ENCODE measurements at places on chromosomes 7 and 10. TPM values are rescaled to one million over a fixed set of nuclear protein-coding genes. Genes with fewer than 3 reads are reported as not detected.

The TAF3 gene
- total RNA-seq: 3.8 TPM

The PWWP2B gene
- 10.5 TPM for total RNA-seq

The ANKRD61 gene
- 0.11 TPM for total RNA-seq

DNA sequence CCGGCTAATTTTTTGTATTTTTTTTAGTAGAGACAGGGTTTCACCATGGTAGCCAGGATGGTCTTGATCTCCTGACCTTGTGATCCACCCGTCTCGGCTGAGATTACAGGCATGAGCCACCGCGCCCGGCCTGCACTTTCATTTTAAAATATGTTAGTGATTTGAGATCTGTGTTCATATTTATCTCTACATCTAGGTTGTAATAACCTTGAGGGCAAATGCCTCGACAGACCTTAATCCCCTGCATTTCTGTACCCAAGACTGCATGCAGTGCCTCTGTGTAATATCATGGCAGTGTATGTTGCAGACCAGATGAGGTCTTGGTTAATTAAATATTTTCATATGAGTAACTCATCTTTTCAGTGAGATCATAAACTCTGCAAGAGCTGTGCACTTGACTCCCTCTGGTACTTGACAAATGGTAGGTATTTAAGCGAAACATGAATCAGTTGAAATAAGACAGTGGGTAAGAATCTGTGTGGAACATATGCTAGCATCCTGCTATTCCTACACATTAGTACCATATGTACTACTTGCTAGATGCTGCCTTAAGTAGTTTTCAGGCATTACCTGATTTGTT is 673.9 kb upstream of the ANKRD30A start:
- H3K36me3 ChIP-seq: no peaks in the 10 kb centered on the region
- no peaks in the 10 kb centered on the region for H3K4me1 ChIP-seq
- H3K27me3 ChIP-seq: peaks cover 2% of the 10 kb centered on the region
- no peak overlapping the region for H3K27ac ChIP-seq
- H3K4me3 ChIP-seq: no peak overlapping the region
- DNase-seq: no peak

DNA sequence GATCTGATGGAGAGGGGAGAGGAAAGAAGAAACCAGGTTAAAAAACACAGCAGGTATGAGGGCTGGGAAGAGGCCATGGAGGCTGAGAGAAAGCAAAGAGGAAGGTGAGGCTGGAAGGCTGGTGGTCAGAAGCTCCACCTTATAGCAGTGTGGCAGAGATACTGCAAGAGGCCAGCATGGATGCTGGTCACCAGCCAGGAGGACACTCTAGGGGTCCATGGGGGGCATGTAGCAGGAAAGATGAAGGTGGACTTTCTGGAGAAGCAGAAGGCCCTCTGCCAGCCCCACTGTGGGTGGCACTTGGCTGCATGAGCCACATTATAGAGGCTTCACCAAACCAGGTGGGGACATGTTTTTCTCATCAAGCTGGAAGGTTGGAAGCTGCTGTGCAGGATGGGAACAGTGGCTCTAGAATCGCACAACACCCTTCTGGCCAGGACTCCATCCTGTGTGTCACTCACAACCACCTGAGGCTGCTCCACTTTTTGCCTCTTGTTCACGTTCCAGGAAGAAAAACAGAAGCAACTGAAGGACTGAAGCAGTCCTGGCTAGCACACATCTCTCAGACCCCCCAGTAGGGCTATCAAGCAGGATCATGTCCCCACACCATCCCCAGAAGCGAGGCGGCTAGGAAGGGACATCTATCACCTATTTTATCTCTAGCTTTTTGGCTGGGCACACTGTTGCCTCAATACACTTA is 587.5 kb upstream of the MGMT start:
- H3K36me3 ChIP-seq: no peaks in the 10 kb centered on the region
- H3K27ac ChIP-seq: no peak overlapping the region
- no peaks in the 10 kb centered on the region for H3K27me3 ChIP-seq
- H3K4me1 ChIP-seq: peaks cover 4% of the 10 kb centered on the region
- no peak overlapping the region for H3K4me3 ChIP-seq

The MRLN gene
- 1.6 TPM for total RNA-seq

The AKR1C1 gene
- total RNA-seq: 53.3 TPM

DNA sequence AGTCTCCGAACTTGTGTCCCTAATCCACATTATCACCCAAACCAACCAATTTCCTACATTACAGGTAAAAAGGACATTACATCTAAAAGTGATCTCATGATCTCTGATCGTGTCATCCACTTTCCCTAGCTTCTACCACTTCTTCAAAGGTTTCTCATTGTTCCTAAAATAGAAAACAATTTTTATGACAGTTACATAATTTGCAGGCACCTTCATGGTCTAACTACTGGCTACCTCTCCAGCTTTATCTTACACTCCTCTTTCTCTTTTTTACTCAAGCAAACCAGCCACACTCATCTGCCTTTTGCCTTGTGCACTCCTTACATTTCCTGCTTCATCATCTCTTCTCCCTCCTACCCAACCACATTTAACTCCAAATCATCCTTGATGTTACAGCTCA is 886.7 kb upstream of the SORCS1 start:
- no peak for DNase-seq
- no peaks in the 10 kb centered on the region for H3K27me3 ChIP-seq

- peaks cover 7% of the 10 kb centered on the region for H3K4me1 ChIP-seq
- H3K27me3 ChIP-seq: no peaks in the 10 kb centered on the region
- H3K27ac ChIP-seq: no peak overlapping the region
- no peak for DNase-seq
These were observed 17.6 kb downstream of the BCCIP start for GRCh38 chr10:125840955-125841354.

DNA sequence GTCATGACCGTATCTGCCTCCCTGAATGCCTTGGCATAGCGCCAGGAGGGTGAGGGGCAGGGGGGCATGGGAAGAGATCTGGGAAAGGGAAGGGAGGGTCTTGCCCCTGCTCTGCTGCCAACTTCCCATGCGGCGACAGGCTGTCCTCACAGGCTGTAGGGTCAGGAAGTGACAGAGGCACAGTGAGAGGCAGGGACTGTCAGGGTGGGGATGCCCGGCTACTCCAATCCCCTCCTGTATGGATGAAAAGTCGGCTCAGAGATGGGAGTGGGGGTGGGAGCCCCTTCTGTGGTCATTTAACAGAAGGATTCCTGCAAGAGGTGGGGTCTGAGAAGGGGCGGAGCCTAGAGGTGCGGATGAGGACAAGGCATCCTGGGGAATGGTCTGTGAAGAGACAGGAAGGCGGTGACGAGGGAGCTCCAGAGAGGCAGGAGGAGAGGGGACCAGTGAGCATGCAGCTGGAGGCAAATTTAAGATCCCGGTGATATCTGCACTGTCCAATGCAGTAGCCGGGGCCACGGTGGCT is 20.8 kb upstream of the UNC5B start:
- no peak overlapping the region for H3K27ac ChIP-seq
- H3K4me1 ChIP-seq: peaks cover 12% of the 10 kb centered on the region
- H3K4me3 ChIP-seq: no peak overlapping the region
- no peaks in the 10 kb centered on the region for H3K27me3 ChIP-seq
- no peak for DNase-seq

- H3K4me3 ChIP-seq: no peak overlapping the region
- no peaks in the 10 kb centered on the region for H3K4me1 ChIP-seq
- no peaks in the 10 kb centered on the region for H3K36me3 ChIP-seq
- no peaks in the 10 kb centered on the region for H3K27me3 ChIP-seq
- H3K27ac ChIP-seq: no peak overlapping the region
- no peak for DNase-seq
These were observed 547.5 kb upstream of the LRRTM3 start for GRCh38 chr10:66378117-66378876.

GRCh38 chr10:57638411-57638810 is 629.3 kb downstream of the IPMK start:
- no peak overlapping the region for H3K4me3 ChIP-seq
- no peaks in the 10 kb centered on the region for H3K27me3 ChIP-seq
- H3K36me3 ChIP-seq: no peaks in the 10 kb centered on the region
- no peak for DNase-seq

GRCh38 chr10:118145256-118145655 is 98.5 kb upstream of the RAB11FIP2 start:
- H3K4me1 ChIP-seq: no peaks in the 10 kb centered on the region
- H3K27me3 ChIP-seq: no peaks in the 10 kb centered on the region
- DNase-seq: no peak
- H3K36me3 ChIP-seq: no peaks in the 10 kb centered on the region
- H3K27ac ChIP-seq: no peak overlapping the region
- H3K4me3 ChIP-seq: no peak overlapping the region

- H3K27me3 ChIP-seq: no peaks in the 10 kb centered on the region
- no peak overlapping the region for H3K4me3 ChIP-seq
- peaks cover 14% of the 10 kb centered on the region for H3K4me1 ChIP-seq
- no peak overlapping the region for H3K27ac ChIP-seq
- no peak for DNase-seq
- H3K36me3 ChIP-seq: no peaks in the 10 kb centered on the region
These were observed 90.6 kb downstream of the ARHGAP22 start for GRCh38 chr10:48514255-48514654.

The CYP26C1 gene
- total RNA-seq: 0.11 TPM

DNA sequence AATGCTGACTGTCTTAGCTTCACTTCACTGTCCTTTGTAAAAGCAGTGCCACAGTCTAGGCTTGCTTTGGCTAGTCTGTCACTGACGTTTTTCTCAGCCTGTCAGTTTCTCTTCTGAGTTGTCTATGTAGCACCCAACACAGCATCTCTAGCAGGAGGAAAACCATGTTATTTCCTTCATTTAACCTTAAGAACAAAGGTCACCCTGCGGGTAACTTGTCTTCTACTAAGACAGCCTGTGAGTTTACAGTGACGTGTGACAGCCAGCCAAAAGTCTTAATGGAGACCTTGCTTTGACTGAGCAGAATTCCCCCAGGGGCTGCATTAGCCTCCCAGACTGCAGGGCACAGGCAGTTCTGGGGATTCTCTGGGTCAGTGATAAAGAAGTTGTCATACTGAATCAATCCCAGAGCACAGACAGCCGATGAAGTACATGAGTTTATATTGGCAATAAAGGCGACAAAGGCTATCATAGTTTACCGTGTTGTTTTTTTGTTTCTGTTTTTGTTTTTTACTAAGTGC is 296.0 kb upstream of the KIAA1217 start:
- H3K27me3 ChIP-seq: no peaks in the 10 kb centered on the region
- no peak overlapping the region for H3K27ac ChIP-seq
- H3K4me3 ChIP-seq: no peak overlapping the region
- peak; percentile 21 for DNase-seq
- H3K36me3 ChIP-seq: no peaks in the 10 kb centered on the region

DNA sequence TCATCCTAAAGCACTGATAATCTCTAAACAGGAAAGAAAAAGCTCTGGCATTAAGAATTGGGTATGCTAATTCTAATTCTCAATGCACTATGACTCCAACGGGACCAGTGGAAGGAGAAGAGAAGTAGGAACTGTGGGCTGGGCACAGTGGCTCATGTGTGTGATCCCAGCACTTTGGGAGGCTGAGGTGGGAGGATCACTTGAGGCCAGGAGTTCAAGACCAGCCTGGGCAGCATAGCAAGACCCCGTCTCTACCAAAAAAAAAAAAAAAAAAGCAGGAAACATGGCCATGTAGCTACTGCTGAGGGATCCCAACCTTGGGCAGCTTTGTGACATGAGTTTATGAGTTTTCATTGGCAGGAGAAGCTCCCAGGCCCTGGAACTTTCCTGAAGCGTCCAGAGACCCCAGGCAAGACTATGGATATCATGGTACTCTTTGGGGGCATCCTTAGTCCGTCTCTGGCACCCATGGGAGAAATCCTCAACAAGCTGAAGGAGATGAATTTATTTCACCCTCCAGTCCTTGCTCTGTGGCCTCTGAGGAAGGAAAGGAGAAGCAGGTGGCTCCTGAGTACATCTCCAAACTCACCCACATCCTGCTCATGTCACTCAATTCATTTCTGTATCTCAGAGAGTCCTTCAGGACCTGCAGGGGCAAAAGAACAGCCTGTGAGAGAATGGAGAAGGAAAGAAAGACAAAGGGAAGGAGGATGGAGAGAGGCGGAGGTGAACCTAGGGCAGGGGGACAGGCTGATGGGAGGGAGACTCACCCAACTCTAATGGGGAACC is 99.5 kb downstream of the SPDYE5 start:
- peaks cover 52% of the 10 kb centered on the region for H3K36me3 ChIP-seq
- no peak overlapping the region for H3K4me3 ChIP-seq
- no peak overlapping the region for H3K27ac ChIP-seq
- no peaks in the 10 kb centered on the region for H3K27me3 ChIP-seq
- no peak for DNase-seq
- peaks cover 4% of the 10 kb centered on the region for H3K4me1 ChIP-seq

DNA sequence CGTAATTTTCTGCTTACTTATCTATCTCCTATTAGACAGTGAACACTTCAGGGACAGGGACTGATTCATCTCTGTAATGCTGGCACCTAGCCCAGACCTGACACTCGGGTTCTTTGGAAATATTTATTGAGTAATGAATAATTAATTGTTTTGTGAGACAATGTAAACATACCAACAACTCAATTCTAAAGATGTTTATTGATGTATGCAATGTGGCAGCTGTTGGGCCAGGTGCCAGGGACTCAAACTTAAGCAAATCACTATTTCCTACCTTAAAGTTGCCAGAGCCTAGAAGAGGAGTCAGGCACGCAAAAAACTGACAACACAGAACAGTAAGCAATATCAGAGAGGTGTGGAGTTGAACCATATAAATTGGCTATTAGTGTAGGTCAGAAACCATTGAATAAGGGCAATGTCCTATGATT is 63.6 kb upstream of the BMPER start:
- no peaks in the 10 kb centered on the region for H3K36me3 ChIP-seq
- no peak overlapping the region for H3K4me3 ChIP-seq
- no peaks in the 10 kb centered on the region for H3K27me3 ChIP-seq
- DNase-seq: no peak
- no peaks in the 10 kb centered on the region for H3K4me1 ChIP-seq
- no peak overlapping the region for H3K27ac ChIP-seq

DNA sequence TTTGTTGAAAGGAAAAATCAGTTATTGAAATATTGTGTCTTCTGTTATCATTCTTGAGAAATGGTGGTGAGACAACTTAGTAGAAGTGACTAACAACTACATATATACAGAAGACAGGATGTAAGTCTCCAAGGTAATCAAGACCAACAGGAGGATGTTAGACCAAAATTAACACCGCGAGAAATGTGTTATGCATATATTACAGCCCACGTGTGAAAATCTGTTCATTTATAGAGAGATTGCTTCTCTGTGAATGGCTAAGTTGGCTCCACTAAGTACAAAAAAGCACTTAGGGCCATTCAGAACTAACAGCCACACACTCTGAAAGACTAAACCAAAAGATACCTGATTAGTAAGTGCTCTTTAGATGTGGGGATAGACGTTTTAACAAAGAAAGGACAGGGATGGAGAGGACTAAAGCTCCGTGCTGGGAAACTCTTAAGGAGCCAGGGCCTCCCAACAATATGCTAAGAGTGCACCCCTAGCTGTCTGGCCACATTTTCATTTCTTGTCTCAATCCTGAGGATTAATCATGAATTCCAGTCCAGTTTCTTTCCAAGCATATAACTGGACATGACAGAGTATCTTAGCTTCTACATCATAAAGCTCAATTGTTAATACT is 26.5 kb downstream of the HDAC9 start:
- no peaks in the 10 kb centered on the region for H3K36me3 ChIP-seq
- no peaks in the 10 kb centered on the region for H3K27me3 ChIP-seq
- no peak overlapping the region for H3K4me3 ChIP-seq
- no peak overlapping the region for H3K27ac ChIP-seq

- no peaks in the 10 kb centered on the region for H3K4me1 ChIP-seq
- H3K27me3 ChIP-seq: no peaks in the 10 kb centered on the region
- no peak overlapping the region for H3K4me3 ChIP-seq
- DNase-seq: no peak
- H3K27ac ChIP-seq: no peak overlapping the region
These were observed 214.2 kb downstream of the PRKG1 start for GRCh38 chr10:51288511-51288910.

GRCh38 chr7:75771224-75771623 is 787 bp downstream of the CCL26 start:
- H3K4me3 ChIP-seq: no peak overlapping the region
- H3K27me3 ChIP-seq: no peaks in the 10 kb centered on the region
- no peaks in the 10 kb centered on the region for H3K4me1 ChIP-seq
- H3K36me3 ChIP-seq: no peaks in the 10 kb centered on the region
